ENCODE measurements at places on chromosomes 16 and 17.

DNA sequence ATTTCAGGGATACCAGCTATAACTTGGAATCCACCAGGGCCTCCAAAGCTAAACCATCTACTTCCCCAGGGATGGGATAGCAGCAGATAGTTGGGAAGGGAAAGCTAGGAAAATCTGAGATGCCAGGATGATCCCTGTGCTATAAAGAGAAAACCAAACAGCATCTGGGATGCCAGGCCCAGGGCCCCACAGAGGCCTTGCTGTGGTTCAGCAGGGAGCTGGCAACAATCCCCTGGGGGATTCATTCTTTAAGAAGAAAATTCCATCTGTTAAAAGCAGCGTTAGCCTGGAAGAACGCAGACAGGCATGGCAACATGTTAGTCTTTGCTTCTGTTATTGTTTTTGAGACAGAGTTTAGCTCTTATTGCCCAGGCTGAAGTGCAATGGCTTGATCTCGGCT lies 16.6 kb downstream of the MYO18A start:
- DNase-seq = no peak

- DNase-seq = no peak
Measured at GRCh38 chr16:85136702-85137322, 24.5 kb upstream of the CIBAR2 start.

GRCh38 chr17:6676802-6677157 lies 25.2 kb downstream of the C17orf100 start:
- no peak for DNase-seq

- DNase-seq = no peak
Measured at GRCh38 chr17:66915204-66915611, 49.3 kb upstream of the CACNG4 start.

GRCh38 chr16:9035996-9036395 lies 55.4 kb upstream of the HAPSTR1 start:
- DNase-seq = no peak

DNA sequence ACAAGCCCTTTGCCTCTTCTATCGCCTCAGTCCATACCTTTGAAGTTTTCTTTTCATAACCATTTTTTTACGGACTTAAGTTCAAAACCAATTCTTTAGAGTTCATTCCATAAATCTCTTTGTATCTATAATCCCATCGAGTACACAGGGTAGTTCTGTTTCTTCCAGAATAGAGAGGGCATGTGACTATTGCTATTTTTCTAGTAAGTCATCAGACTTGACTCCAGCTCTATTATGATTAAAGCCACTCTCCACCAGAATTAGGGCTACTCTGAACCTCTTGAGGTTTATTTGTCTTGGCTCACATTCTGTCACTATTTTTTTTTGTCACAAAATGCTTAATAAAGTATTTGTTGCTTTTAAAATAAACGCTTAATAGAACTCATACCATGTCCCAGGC lies 191.9 kb upstream of the AXIN2 start:
- DNase-seq = no peak

DNA sequence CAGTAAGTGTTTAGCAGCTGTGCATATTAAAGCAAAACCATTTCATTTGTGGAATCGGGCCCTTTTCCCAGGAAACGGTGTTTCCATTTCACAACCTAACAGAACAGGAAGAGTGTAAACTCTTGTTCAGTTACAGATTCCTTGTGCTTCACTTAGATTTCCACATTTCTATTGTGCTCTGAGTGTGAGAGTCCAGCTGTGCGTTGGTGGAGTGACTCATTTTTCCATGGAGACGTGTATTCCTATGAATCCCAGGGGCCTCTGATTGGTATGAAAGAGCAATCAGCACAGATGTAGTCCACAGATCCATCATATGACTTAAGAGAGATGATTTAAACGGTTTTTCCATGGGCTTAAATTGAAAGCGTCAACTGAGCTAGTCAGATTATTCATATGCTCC lies 13.3 kb upstream of the CAVIN1 start:
- no peak for DNase-seq

GRCh38 chr17:2394775-2395201 lies 6.1 kb downstream of the MNT start:
- no peak for DNase-seq

DNA sequence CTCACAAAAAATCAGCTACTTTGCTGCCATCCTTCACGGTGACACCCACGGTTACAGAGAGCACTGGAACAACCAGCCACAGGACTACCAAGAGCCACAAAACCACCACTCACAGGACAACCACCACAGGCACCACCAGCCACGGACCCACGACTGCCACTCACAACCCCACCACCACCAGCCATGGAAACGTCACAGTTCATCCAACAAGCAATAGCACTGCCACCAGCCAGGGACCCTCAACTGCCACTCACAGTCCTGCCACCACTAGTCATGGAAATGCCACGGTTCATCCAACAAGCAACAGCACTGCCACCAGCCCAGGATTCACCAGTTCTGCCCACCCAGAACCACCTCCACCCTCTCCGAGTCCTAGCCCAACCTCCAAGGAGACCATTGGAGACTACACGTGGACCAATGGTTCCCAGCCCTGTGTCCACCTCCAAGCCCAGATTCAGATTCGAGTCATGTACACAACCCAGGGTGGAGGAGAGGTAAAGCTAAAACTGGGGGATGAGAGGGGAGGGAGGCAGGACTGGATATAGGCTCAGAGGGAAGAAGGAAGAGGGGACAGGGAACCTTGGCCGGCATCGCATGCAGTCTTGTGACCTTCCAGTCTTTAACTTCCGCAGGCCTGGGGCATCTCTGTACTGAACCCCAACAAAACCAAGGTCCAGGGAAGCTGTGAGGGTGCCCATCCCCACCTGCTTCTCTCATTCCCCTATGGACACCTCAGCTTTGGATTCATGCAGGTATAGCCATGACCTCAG lies 581 bp downstream of the CD68 start:
- DNase-seq = peak; percentile 43

- no peak for DNase-seq
Measured at GRCh38 chr17:34606763-34607162, 27.4 kb downstream of the TMEM132E start.

DNA sequence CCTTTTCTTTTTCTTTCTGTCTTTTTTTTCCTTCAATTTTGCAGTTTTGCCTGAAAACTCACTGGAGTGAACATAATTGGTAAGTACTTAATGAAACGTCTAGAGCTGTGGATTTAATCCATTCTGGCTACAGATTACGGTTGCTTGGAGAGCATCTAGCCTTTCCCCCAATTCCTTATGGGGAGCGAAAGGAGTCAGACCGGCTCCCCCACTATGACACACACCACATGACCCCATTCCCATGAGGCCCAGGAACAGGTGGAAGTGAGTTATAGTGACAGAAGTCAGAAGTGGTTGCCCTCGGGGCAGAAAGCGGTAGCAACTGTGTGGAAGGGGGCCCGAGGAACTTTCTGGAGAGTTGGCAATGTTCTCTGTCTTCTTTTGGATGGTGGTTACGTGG lies 41.2 kb downstream of the EMP2 start:
- DNase-seq = no peak

DNA sequence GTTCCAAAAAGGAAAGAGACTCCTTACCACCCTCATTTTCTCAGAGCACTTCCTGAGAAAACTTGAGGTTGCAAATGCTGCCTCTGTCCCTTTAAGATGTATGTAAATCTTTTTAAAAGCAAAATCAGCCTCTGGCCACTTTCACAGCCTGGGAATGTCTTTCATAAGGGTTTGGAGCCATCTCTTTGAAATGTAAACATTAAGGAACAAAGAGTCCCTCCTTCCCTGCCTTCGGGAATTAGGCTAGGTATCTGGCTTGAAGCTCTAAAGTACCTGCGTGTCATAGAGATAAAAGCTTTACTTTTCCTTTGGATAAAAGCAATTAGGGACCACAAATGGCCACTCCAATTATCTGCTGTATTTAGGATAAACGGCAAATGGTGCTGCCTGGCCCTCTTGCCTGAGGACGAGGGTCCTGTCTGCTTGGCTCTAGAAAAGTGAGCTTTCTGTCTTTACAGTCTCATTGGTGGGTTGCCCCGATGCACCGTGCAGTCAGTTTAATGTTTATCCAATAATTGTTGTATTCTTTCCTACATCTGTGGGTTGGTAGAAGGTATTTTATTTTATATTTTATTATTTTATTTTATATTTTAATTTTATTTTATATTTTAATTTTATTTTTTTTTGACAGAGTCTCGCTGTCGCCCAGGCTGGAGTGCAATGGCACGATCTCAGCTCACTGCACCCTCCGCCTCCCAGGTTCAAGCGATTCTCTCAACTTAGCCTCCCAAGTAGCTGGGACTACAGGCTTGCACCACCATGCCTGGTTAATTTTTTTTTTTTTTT lies 23.9 kb downstream of the NLRC3 start:
- DNase-seq = no peak

GRCh38 chr17:68897557-68897956 lies 57.6 kb downstream of the ABCA8 start:
- no peak for DNase-seq

DNA sequence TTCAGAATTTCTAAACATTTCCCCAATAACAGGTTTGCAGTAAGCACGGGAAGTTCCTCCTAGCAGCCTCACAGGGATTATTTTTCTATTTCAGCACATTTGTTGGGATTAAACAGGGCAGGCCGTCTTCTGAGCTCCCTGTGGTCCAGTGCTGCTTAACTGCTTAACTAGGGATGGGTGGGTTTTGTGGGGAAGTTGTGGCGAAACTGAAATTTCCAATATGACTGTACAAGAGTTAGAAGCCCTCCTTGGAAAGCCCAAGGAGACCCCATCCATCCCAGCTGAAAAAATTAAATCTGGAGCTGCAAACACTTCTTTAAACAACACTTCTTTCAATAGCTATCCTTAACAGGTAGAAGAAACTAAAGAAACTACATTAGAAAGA lies 22.2 kb downstream of the FAM117A start:
- DNase-seq = no peak

GRCh38 chr17:42979511-42980273 lies at the start of gene PTGES3L:
Gene PTGES3L, minus strand, starts transcription at chr17:42980080. Its CDS starts 27 bp downstream, at chr17:42980053.
- DNase-seq = peak; percentile 36

DNA sequence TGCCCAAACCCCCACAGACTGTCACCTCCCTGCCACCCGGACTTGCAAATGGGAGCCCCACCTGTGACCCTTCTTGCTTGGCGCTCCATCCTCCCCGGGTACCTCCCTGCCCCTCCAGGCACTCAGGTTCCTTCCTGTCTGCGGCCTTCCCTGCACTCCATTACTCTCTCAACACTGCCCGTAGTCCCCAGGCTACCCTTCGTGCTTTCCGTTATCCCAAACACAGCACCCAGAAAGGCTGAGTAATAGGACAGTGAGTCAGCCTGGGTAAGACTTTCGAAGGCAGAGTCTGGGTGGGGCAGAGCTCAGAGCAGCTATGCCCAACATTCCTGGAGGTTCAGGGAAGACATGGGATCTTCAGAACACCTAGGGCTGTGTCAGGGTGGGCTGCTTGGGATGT lies 16.6 kb upstream of the C16orf74 start:
- DNase-seq = no peak

DNA sequence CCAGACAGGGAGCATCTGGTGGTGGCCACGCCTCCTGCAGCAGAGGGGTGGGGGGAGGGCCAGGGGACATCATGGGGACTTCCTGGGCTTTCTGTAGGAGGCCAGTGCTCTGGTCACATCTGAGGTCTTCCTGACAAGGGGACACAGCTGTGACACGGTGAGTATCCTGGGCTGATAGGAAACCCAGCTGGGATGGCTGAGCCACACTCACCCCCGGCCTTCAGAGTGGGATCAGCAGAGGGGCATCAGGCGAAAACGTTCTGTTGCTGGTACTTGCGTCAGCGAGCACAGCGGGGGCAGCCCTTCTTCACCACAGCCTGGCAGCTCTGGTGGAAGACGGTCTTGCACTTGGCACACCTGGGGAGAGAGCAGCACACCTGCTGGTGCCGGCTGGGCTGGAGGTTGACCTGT lies 122.9 kb upstream of the SMURF2 start:
- no peak for DNase-seq

- DNase-seq = no peak
Measured at GRCh38 chr16:17520561-17520960, 49.8 kb upstream of the XYLT1 start.

GRCh38 chr16:49458656-49459445 lies 85.2 kb downstream of the C16orf78 start:
- no peak for DNase-seq

DNA sequence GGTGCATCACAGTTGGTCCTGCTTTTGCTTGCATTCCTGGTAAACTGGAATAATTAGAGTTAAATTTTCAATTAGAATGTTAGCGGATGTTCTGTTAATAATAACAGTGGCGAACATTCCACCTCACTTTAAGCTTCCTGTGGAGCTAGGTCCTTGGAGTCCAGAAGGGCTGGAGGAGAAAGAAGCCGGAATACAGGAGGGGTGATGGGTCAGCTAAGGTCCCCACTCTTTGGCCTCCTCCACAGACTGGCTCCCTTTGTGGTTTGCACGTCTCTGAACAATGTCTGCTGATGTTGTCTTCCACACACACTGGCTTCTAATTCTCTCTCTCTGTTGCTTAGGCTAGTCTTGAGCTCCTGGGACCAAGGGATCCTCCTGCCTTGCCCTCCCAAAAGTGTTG lies 35.0 kb upstream of the ETV4 start:
- DNase-seq = no peak

DNA sequence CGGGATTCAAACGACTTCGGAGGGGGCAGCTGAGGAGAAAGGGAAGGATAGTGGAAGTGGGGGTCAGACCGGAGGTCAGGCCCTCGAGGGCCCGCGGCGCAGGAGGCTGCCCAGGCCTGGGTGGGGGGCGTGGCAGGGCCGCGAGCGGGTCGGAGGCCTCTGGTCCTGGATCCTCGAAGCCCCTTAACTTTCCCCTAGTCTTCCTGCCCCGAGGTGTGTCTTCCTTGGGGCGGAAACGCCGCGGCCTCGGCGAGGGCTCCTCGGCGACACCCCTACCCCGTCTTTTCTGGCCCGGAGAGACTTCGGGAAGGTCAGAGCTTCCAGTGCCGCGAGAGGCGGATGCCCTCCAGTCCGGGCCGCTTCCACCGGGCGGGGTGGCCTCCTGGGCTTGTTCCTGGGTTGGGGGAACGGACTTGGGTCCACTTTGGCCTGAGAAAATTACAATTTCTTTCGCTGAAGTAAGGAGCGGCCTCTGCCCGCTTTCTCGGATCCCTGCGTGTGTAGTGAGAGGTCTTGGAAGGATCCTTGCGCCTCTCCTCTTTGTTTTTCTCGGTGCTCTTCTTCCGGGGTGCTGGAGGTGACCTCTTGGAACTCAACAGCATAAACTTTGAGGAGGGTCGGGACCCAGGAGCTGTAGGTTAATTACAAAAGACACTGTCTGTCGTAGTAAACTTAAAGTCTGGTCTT lies 491 bp downstream of the IST1 start:
- DNase-seq = no peak

DNA sequence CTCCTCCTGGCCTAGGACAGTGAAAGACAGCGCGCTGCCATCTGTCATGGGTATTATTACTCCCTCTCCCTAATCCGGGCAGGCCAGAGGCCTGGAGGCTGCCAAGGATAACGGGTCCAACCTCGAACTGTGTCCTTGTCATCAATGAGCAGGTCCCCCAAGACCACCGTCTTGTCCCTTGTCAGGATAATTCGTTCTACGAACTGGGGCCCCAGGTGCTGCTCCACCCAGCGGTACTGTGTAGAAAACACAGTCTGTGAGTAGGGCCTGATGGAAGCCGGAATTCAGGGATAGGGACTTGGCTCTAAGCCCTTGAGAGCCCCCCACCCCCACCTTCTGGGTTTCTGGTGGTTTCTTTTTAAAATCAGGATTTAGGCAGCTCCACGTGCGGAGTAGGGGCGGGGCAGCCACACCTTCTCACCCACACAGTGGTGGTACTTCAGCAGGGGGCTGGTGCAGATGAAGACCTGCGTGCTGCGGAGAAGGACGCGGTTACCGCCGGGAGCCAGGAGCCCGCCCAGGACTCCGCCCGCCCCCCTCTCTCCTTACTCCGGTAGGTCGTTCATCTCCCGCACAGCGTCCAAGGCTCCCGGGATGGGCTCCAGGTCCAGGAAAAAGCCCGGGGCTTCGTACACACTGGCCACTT lies 787 bp downstream of the NT5C start:
- peak; percentile 48 for DNase-seq

GRCh38 chr17:73493956-73494926 lies 150.0 kb downstream of the SDK2 start:
- DNase-seq = no peak

Measured in stimulated activated CD4-positive, alpha-beta T cell treated with anti-CD3 and anti-CD28 coated beads, Interleukin-4, amount 100 ng/mL, for 24 hours (primary cell).